Fibroblast of skin of scalp (primary cell): ENCODE measurements at places on chromosomes 3 and 15.

GRCh38 chr15:77001351-77001750 is 6.4 kb downstream of the PSTPIP1 start:
- DNase-seq: no peak

DNA sequence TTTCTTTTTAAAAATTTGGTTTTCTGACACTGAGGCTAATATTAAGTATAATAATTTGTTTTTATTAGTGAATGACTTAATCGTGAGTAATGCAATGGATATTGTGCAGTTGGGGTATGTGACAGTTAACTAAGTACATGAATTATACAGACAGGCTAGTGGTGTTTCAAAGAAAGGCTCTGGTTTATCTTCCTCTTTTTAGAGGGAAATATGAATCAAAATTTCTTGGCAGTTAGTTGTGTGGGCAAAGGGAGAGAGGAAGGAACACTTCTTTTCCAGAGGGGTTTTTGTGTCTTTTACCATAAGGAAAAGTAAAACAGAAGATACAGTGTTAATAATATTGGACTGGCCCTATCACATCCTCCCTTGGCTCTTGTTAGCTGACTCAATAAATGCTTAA is 2.7 kb downstream of the ZNF654 start:
- no peak for DNase-seq

GRCh38 chr15:76282465-76282864 is 28.8 kb downstream of the ETFA start:
- no peak for DNase-seq

GRCh38 chr3:183094711-183095110 is 4.6 kb downstream of the MCCC1 start:
- DNase-seq: no peak

DNA sequence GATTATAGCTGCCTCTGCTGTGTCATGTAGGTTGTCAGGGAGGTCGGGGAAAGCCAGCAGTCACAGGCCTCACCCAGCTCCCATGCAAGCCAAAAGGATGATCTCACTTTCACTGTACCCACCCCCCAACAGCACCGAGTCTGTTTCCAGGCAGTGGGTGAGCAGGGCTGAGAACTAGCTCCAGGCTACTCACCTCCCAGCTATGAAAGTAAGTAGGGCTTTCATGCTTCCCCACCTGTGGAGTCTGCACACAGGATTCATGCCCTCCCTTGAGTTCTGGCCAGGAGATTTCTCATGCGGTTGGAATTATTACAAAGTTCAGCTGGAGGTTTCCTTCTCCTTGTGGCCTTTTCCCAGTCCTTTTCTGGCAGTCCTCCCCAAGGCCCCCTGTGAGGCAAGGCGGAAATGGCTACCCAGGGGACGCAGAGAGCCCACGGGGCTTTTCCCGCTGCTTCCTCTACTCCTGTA is 356.2 kb downstream of the SV2B start:
- peak; percentile 73 for DNase-seq

DNA sequence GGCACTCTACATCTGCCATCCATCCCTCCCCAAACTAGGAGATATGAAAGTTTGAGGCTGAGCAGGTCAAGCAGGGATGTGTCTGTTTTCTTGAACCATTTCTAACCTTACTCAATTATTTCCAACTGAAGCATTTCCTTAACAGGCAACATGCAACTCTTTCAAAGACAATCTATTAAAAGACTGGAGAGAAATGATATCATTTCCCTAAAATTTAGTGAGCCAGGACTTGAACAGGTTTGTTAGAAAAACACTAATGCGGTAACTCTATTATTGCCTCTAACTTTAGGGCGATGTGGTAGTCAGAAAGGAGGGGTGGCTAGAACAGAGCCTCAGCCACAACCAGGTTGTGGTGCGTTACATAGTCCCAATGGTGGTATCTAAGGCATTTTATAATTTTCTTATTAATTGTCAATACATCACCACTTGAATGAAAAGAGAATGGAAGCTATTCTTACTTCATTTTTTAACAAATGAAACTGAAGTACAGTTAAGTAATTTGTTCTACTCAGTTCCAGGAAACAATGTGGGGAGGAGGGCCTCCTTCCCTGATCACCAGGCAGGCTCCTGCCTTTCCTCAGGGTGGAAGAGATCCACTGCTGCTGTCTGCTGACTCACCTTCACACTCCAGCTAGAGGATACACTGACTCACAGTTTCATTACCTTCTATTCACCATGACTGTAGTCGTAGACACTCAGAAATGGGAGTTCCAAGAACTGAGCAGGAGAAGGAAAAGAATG is 22.8 kb downstream of the MYO1E start:
- DNase-seq: peak; percentile 85

DNA sequence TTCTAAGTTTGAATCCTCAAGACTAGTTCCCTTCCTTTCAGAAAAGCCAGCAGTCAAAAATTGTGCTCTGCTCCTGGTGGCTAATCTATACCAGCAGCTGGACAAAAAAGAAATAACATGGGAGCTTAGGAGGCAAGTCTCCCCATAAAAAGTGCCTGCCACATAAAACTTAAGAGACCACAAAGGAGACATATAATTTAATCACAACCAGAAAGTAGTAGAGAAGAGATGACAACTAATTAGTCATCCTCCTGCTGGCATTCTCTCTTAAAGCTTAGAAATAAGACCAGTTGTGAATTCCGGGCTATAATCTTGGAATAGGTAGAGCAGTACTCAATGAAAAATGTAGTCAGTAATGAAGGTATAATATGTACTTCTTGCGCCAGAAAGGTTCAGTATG is 20.2 kb upstream of the IMPG2 start:
- DNase-seq: peak; percentile 9

DNA sequence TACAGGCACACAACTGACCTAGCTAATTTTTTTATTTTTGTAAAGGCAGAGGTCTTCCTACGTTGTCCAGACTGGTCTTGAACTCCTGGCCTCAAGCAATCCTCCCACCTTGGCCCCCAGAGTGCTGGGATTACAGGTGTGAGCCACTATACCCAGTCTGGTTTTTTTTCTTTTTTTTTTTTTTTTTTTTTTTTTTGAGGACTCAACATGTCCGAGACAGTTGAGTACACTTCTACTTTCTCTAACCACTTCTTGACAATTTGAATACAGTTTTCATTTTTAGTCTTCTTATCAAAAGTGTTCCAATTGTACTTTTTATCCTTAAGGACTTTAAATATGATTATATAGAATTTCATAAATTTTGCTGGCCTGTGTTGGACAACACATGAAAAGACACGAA is 7.4 kb upstream of the GSK3B start:
- DNase-seq: no peak

DNA sequence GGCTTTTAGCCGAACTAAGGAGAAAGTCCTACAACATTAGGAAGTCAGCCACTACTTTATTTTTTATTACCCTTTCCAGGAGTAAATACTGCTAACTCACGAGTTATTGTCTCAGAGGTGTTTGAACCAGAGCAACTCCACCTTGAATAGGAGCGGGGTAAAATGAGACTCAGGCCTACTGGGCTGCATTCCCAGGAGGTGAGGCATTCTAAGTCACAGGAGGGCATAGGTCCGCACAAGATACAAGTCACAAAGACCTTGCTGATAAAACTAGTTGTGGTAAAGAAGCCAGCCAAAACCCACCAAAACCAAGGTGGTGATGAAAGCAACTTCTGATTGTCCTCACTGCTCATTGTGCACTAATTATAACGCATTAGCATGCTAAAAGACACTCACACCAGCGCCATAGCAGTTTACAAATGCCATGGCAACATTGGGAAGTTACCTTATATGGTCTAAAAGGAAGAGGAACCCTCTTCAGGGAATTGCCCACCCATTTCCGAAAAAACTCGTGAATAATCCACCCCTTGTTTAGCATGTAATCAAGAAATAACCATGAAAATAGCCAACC is 555.9 kb downstream of the IGSF11 start:
- DNase-seq: no peak

DNA sequence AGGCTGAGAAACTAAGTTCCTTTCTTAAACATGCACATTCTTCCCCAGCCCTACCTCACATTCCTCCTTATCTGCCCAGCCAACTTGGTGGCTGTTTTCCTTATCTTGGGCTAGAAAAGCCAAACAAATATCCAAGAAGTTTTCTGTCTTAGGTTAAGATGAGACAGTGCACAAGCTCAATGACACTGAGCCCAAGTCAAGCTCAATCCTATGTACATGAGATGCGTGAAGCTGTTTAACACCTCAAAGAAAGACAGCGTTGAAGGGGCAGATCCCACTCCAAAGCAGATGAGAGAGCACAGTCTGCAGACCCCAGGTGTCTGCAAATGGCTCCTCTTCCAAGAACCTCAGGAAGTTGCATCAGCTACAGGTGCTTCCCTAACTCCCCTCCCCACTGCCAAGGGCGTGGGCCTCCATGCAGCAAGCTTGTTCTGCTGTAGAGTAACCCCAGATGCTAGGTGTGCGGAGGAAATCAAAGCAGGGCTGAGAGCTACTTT is 16.6 kb downstream of the LRRC2 start:
- no peak for DNase-seq

DNA sequence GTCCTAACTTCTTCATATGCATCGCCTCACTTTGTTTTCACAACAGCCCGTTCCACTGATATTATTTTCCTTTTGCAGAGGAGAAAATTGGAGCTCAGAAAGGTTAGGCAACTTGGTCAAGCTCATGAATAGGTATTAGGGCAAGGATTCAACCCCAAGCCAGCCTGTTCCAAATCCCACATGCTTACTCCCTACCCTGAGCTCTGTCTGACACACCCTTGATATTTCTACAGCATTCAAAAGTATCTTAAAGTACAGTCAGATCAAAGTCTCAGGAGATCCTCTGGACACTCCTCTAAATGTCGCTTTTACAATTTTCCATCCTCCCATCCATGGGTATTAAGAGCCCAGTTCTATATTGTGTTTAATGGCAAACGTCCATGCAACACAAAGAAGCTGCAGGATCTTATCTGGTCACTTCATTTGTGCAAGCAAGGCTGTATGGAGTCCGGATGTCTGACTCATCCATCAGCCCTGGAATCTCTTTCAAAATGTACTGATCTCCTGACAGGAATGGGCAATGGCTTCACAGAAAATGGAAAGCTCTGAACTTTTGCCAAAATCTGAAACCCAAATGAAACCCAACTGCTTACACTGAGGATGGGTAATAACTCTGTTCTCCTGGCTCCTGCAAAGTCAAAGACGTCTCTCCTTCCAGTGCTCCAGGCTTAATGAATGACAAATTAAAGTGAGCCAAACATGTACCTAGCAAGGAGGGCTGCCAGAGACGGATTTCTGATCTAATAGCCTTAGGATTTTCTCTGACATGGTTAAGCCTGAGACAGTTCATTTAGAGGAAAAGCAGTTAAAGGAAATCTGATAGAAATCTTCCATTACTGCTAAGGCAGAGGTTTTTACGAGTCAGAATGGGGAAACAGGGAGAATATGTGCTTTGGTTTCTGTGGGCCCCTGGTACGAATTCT is 230.9 kb upstream of the RORA start:
- peak; percentile 90 for DNase-seq

DNA sequence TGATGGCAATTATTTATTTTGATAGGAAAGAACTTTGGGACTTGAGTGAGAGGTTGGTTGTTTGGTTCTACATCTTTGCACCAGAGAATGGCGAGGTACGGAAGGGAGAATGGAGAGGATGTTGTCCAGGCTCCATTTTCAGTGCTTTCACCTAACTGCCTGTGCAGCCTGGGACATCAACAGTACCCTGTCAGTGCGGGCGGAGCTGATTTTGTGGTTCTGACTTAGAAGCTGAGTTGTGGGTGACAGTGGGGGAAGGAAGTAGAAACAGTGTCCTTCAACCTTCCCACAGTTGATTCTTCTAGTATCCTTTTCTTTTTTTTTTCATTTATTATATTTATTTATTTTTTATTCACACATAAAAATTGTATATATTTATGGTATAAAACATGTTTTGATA is 95.3 kb downstream of the TIGIT start:
- DNase-seq: no peak

GRCh38 chr15:66865622-66866611 is 163.9 kb downstream of the SMAD6 start:
- DNase-seq: no peak

DNA sequence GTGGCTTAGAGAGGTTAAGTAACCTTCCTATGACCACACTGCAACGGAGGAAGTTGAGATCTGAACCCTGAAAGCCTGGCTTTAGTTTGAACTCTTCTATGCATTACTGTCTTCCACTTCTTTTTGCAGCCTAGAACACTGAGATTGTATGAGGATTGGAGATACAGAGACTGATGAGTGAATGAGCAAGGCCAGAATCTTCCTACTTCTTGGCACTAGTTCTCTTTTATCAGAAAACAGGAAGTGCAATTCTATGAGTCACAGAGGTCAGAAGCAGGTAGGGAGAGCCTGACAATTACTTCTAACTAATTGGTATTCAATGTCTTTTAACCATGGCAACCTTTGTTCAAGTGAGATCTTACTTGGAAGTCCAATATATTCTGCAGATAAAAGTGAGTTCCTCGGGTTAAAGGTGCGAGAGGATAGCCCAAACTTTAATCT is 219.0 kb downstream of the SHQ1 start:
- no peak for DNase-seq

- peak; percentile 32 for DNase-seq
Observed at GRCh38 chr3:55571913-55572312, 84.8 kb upstream of the WNT5A start.

DNA sequence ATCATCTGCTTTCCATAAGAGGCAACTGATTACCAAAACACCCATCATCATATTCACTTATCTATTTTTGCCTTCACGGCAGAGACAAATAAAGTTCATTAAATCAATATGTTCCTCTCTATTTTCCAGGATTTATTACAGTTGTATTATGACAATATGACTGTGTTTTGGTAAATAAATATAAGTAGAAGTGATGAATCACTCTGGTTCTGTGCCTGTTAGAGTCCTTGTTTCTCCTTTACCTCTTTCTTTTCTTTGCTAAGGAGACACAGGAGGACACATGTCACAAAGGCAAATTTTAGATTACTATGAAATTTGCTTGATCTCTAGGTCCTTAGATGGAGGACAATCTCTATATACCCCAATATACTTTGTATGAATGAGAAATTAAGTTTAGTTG is 152.6 kb upstream of the PLSCR5 start:
- DNase-seq: no peak

GRCh38 chr3:100696161-100696560 is 13.1 kb upstream of the TFG start:
- no peak for DNase-seq

- no peak for DNase-seq
Observed at GRCh38 chr3:197746801-197747237, 2.9 kb upstream of the FYTTD1 start.

DNA sequence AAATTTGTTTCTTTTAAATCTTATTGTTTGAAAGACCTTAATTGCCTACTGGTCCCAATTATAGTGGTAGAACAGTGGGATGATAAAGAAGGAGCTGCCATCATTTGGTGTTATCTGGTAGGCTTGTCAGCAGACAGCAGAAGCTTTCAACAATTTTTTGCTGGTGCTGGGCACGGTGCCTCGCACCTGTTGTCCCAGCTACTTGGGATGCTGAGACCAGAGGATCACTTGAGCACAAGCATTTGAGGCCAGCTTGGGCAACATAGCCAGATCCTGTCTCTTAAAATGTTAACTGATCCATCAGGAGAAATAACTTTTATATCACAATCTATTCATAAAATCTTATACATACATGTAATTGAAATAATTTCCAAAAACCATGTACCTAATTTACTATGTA is 36.0 kb downstream of the SENP5 start:
- DNase-seq: no peak
